NCI-H460 (cell line): ENCODE measurements at places on chromosomes 16 and 17. TPM values are rescaled to one million over a fixed set of nuclear protein-coding genes. Genes with fewer than 3 reads are reported as not detected.

UMOD gene
- total RNA-seq, result not detected in 2 replicates

PIK3R5 gene
- total RNA-seq, result 0.35 TPM in 2 replicates

HOXB1 gene
- not detected in 2 replicates for total RNA-seq

DRG2 gene
- total RNA-seq, result 41.6 and 42.5 TPM in 2 replicates
